AG04449 (cell line): ENCODE measurements at places on chromosomes 4 and X.

- DNase-seq = no peak
These were observed 379.4 kb upstream of the TACR3 start for GRCh38 chr4:104099141-104099540.

- DNase-seq = no peak
These were observed 2.8 kb downstream of the SFRP2 start for GRCh38 chr4:153785910-153786721.

DNA sequence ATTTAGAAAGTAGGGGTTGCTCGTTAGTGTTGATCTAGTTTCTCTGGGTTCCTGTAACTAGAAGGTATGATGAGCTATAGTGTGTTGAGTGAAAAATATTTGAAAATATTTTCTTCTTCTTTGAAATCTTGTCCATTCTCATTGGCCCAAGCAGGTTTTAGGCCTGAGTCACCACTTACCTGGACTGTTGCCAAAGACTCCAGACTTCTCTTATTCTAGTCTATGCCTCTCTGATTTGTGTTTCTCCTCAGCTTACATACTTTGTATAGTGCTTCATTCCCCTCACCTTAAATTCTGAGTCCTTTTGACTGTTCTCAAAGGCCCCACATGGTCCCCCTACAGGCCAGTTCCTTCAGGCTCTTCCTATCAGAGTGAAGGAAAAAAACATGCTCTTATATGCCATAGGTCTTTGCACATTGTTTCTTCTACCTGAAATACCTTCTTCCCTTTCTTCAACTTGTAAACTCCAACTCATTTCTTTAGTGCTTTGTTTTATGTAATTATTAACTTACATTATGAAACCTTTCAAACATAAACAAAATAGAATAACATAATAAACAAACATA lies 258.2 kb downstream of the PPP1R2C start:
- DNase-seq = no peak

DNA sequence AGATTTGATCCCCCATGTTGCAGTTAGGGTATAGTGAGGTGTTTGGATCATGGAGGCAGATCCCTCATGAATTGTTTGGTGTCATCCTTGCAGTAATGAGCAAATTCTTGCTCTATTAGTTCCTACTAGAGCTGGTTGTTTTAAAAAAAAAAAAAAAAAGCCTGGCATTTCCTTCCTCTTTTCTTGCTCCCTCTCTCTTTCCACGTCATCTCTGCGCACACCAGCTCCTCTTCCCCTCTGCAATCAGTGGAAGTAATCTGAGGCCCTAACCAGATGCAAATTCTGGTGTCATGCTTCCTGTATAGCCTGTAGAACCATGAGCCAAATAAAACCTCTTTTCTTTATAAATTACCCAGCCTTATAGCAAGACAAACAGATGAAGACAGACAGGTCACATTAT lies 24.5 kb downstream of the WDR17 start:
- no peak for DNase-seq

- DNase-seq = no peak
These were observed 555.0 kb upstream of the DIPK2B start for GRCh38 chrX:45755703-45756102.

- DNase-seq = no peak
These were observed 427.5 kb downstream of the BCOR start for GRCh38 chrX:39670281-39670680.

DNA sequence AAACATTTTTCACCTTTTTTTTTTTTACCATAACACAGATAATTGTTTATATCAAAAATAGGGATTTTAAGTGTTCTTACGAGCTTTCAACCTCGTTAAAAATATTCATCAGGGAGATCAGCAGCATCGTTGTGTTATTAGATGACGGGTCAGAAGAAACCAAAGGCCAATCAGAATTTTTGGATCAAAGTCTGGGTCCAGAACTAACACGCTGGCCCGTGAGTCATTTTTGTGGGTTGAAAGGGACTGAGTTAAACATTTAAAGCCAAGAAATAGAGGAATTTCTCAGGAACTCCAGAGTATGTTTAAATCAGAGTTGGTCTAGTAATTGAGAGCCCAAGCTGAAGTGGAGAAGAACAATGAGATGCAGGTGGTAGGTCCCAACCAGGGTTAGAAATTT lies 170.8 kb downstream of the TLL1 start:
- no peak for DNase-seq

DNA sequence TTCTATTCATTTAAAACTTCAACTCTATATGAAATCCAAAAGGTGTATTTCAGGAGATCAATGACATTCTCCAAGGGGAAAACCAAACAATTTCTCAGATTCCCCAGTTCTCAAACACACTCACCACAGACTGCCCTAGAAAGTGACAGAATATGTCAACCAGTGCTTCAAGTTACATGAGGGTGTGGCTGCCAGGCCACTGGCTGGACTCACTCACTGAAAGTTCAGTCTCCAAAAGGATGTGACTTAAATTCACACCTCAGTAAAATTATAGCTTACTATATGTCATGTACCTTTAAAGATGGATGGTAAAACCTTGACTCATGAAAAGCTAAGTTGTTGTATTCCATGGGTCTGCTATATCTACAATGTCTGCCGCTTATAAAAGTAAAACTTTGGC lies 7.3 kb downstream of the INPP4B start:
- no peak for DNase-seq

- no peak for DNase-seq
These were observed 56.7 kb downstream of the ADGRG2 start for GRCh38 chrX:19065535-19065934.

DNA sequence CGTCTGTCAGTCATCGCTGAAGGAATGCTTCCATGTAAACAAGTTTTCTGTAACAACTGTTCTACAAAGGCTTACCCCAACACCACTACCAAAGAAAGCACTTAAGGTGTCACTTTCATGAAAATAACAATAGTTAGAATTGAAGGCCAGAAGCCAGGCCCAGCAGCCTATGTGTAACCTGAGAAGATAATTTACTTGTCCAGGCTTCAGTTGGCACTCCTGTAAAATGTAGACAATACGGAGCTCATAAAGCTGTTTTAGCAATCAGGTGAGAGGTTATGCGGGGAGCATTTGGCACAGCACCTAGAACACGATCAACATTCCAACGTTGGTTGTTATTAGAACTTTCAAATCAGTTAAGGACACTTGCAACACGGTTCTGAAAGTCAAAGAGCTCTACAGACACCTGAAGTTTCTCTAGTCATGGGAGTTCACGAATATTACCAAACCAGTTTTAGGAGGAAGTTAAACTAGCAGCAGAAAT lies 15.7 kb downstream of the ADGRA3 start:
- no peak for DNase-seq
